ENCODE measurements at places on chromosomes 1 and 21.
A peak's percentile ranks its signal among the peaks of the same experiment; 100 is the strongest.

DNA sequence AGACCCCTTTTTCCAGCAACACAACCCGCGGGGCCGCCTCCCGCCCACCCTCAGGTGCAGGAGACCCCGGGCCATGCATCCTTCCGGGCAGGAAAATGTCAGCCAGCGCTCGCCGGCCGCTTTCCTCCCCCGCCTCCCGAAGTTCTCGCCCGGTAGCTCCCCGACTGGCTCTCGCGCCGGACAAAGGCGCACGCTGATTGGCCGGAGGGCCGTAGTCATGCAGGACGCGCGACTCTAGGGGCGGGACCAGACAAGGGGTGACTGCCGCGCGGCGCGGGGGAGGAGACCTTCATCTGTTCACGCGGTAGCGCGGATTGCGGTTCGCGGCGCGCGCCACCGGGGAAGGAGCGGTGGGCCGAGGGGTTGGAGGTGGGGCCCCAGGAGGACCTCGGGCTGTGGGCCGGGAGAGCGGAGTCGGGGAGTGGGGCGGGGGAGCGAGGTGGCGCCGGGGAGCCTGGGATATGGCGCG, at the start of gene FLVCR1:
Gene FLVCR1, plus strand, starts transcription at position 284 of the 469 bp plus-strand sequence. Its CDS starts 178 bp downstream, at position 462.
- peak; percentile 96 for DNase-seq

- DNase-seq = no peak
These were observed 91.1 kb downstream of the TRIM11 start for GRCh38 chr1:228315484-228315944.

GRCh38 chr1:180175291-180175690, 20.6 kb downstream of the QSOX1 start:
- DNase-seq = no peak

DNA sequence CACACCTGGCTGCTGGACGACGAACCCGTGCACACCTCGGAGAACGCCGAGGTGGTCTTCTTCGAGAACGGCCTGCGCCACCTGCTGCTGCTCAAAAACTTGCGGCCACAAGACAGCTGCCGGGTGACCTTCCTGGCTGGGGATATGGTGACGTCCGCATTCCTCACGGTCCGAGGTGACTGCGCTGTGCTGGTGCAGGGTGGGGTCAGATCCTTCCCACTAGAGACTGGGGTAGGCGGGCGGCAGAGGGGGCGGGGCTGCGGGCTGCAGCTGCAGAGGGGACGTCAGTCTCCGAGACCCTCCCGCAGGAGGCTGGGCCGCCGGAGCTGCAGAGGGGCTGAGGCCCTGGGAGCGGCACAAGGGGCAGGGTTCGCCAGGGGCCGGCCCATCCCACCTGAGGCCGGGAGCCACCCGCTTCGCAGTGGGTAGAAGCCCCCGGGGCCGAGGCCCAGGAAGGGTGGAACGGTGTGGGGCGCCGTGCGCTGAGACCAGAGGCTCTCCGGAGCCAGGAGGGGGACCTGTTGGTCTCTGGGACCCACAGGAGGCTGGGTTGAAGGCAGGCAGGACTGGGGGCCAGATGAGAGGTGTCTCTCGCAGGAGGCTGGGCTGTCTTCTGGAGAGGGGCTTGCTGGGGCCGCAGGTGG, 90.6 kb downstream of the TRIM11 start:
- no peak for DNase-seq

DNA sequence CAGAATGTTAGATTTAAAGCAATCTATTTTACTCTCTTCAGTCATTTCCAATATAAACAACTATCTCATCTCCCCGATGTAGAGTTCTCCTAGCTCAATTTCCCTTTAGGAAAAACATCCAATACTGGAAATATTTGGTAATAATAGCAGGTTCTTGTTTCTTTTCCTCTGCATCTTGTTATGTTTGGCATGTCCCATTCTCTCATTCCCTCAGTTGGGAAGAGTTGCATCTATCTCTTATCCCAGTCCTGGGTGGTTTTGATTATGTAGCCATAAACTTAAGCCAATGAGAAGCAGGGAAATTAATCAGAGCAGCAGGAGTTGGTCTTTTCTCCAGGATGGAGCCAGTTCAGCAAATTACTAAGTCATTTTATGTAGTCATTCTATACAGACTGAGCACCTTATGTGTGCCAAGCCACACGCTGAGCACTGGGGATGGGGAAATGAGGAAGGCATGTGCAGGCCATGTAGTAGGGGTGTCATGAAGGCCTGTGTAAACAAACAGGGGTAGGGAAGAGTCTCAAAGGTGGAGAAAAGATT, 418.2 kb upstream of the NFIA start:
- DNase-seq = no peak

DNA sequence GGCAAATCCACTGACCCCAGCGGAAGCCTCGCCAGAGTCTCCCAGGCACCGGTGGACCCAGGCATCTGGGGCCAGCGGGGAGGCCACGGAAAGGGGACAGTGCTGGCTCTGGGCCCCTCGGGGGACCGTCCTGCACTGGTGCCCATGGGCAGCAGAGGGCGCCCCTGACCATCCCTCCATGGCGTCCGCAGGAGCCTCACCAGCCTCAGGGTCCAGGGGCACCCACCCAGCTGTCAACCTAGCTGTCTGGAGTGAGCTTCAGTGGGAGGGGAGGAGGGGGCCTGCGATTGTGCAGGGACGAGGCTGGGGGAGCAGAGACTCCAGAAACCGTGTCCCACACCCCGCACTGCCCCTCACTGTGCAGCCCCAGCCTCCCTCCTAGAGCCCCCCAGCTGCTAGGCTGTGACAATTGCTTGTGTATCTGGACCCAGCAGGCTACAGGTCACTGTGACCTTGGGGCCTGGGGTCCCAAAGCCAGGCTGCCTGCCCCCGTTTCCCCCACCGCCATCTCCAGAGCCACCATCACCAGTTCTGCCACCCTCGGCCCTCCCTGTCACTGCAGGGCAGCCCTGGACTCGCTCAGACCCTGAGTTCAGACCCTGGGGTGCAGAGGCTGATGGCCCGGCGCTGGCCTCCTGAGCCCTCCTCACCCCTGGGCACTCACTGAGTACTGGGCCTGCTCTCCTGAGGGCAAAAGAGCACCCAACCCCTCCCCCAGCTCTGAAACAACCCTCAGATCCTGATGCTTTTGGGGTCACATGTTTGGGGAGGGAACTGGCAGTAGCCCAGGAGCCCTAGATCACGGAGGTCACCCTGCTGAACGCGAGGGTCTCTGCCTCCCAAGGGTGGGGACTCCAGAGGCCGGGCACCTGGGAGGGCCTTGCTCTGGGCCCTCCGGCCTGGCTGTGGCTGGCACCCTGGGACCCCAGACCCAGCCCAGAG, 10.6 kb upstream of the COL6A1 start:
- DNase-seq = no peak

DNA sequence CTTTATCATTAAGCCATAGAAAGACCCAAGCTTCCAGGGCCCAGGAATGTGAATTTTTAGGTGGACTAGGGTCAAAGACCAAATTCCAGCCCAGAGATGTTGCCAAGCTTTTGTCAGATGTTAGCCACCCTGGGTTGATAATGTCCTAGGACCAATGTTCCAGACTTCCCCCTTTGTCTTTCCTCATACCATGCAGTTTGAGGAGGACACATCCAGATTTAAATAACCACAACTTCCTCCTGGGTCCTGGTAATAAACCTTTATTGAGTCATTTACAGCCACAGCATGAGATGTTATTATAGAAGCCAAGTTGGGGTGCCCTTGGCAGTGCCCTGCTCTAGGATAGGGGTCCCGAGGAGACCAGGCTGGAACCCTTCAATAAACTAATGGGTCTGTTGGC, 5.9 kb downstream of the TNR start:
- no peak for DNase-seq

DNA sequence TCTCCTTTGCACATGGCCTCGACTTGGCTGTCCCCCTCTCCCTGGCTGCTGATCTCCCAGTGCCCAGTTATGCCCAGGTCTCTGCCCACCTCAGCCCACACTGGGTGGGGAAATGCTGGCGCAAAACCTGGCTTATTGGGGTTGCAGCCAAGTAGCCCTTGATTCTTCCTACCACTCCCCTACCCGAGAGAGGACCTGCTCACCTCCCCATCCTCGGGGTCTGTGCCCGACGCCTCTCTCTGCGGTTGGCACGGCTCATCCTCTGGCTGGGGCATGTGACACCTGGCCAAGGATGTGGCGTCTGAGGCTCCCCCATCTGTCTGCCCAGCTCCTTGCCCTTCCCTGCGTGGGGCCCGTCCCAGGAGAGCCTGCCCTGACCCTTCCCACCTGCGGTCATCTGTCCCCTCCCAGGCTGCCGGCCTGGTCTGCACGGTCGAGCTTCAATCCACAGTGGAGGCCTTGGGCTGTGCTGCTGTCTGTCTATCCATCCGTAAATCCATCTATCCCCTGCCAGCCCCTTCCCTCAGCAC, 6.5 kb upstream of the PEX10 start:
- no peak for DNase-seq

DNA sequence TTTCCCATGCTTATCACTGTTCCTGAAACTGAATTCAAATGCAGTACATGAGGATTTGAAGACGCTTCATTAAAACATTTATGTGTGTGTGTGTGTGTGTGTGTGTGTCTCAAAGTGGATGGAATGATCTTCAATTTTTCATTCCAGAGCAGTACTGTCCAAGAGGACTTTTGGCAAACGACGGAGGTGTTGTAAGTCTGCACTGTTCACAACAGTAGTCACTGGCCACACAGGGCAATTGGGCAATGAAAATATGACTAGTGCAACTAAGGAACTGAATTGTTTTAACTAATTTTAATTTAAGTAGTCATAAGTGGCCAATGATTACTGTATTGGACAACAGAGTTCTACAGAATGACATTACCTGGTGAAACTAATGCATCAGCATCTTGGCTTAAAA, 5.0 kb downstream of the TAF5L start:
- DNase-seq = no peak

- DNase-seq = no peak
These were observed 3.2 kb downstream of the B3GALNT2 start for GRCh38 chr1:235500971-235501540.

GRCh38 chr1:212606395-212607205, 2.0 kb upstream of the ATF3 start:
- no peak for DNase-seq

DNA sequence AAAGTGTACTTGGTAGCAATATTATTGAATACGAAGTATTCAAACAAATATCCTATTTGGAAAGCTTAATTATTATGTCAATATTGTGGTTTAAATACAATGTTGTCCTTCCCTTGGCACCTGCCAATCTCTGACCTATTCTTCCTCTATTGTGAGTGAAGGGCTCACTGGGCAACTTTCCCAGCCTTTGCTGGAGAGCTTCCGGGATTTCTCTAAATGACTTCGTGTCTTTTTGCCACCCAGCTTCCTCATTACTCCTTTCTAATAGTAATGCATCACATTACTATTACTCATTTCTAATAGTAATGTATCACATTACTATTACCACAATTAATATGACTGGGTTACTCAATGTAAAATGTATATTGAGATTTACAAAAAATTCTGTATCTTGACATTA, 880.6 kb downstream of the BRINP3 start:
- no peak for DNase-seq

- no peak for DNase-seq
These were observed 34.0 kb downstream of the PCSK9 start for GRCh38 chr1:55073187-55073916.

DNA sequence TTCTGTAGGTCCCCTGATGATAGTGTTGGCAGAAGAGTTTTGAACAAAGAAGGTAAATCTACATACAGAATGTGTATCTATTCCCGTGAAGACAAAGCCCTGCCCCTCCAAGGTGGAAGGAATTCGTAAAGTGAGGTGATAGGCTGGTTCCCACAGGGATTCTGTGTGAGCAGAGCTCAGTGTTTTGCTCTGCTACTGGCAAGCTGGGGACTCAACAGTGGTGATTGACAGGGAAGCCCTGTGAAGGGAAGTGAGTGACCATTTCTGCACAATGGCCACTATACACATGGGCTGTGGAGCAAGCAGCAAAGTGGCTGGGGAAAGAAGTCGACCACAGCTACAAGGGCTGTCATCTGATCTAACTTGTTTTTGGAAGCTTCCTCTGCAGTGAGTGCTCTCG, 90.0 kb upstream of the LRRN2 start:
- no peak for DNase-seq

DNA sequence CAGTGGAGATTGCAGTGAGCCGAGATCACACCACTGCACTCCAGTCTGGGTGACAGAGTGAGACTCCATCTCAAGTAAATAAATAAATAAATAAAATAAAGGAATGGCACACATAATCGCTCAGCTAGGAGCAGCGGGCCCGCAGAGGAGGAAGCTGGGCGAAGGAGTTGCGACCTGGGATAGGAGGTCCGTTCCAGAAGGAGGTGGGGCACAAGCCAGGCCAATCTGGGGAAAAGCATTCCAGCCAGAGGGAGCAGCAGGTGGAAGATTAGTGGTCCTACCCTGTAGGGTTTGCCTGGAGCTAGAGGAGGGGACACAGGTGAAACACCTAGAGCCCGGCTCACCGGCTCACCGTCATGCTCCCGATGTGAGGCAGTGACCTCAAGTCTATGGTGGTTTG, 40.3 kb upstream of the CASZ1 start:
- DNase-seq = no peak

DNA sequence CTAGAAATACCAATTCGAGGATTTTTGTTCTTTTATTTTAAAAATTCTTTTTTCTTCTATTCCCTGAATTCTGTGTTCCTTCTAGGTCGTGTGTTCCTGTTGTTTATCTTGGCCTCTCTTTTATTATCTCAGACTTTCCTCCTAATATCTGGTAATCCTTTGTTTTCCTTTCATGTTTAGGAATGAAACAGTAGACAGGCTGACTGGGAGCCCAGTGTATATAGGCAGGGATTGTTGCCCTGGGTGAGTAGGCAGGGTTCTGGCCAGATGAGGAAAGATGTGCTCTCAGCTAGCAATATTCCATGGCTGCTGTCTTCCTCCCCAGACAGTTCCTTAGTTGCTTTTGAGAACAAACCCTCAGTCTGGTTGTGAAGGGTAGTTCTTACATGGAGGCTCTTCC, 161.8 kb upstream of the PDE4B start:
- no peak for DNase-seq

- DNase-seq = no peak
These were observed 37.0 kb upstream of the RCAN3 start for GRCh38 chr1:24465638-24466037.

DNA sequence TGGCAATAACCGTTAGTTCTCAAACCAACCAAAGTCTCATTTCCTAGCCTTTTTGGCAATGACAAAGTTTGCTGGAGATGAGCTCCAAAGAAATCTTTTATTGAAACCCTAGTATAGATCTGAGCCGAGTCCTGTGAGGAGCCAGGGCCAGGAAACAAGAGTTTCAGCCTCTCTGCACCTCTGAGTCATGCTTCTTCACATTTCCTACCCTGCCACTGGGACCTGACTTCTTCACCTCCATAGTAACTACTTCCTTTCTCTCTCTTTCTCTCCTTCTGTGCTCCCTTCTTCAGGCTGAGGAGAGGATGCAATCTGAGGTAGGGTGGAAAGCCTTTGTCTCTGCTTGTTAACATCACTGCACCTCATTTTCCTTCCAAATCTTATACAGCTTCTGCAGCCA, 38.7 kb upstream of the IPO9 start:
- no peak for DNase-seq
